ENCODE measurements at places on chromosomes 1 and 21. TPM values are rescaled to one million over a fixed set of nuclear protein-coding genes. Genes with fewer than 3 reads are reported as not detected.

DNA sequence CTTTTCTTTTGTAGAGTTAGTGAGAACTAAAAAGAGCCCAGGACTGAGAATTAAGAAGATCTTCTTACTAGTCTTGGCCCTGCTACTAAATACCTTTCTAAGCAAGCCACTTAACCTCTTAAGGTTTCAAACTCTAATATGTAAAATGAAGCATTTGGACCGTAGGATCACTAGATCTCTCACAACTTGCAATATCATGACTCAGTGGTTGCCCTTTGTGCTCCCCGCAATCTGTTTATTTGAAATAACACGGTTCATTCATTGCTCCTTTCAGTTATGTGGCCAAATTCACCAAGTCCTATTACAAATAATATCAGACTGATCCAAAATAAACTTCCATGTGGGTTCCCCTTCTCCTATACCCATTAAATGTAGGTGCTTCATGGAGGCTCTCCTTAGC, 10.8 kb downstream of the PALMD start:
- no peak for DNase-seq

- DNase-seq = no peak
Observed at GRCh38 chr1:173009597-173009996, 41.1 kb downstream of the TNFSF18 start.

GRCh38 chr1:204417074-204417997, 5.7 kb upstream of the PPP1R15B start:
- DNase-seq = no peak

DNA sequence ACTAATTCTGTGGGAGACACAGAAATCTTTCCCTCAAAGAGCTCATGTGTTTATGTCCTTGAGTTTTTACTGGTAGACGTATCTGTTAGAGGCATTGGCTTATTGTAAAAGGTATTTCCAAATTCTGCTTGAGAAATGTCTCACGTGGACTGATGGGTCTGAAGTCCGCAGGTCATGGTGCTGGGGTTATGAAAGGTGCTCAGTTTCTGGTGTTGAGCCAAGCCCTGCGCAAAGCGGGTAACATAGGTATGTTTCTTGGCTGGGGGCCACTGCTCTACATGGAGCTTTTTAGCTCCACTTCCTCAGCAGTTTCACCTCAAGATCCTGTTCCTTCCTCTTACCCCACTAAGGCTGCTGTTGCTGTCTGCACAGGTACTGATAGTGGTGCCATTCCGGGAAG, 10.8 kb downstream of the UTP25 start:
- no peak for DNase-seq

MAEL gene
- not detected for total RNA-seq

DNASE2B gene
- total RNA-seq = not detected

PEAR1 gene
- total RNA-seq = 0.39 TPM

DNA sequence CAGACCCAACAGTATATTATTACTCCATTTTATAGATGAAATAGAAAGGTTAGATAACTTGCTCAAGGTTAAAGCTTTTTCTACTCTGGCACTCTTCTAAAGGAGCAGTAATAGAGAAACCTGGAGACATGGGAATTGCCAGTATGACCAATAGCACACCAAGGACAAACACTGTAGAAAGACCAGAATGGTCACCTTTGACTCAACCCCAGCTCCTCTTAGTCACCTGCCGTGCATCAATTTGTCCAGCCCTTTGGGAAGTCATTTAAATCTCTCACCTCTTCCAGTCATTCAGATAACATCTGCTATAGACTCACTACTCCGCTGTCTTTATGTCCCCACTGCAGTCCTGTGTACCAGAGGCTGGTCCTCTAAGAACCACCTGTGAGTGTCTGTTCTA, 23.9 kb upstream of the SLC44A3 start:
- no peak for DNase-seq

DNA sequence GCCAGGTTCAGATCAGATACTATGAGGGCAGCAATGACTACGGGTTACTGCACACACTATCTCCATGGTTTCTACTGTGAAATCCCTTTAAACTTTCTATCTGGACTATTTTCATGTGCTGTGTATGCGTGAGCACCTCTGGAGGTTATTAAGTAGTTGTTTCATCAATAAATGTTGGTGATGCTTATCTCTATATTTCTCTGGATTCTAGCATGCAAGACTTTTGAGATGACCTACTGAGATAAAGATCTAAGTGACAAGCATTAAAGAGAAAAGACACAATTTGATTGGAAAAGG, 194.0 kb downstream of the NRIP1 start:
- no peak for DNase-seq

- DNase-seq = no peak
Observed at GRCh38 chr1:113320272-113320671, 70.0 kb upstream of the MAGI3 start.

- no peak for DNase-seq
Observed at GRCh38 chr1:229879746-229880145, 187.3 kb upstream of the GALNT2 start.

- DNase-seq = no peak
Observed at GRCh38 chr1:78088015-78088414, 42.2 kb downstream of the GIPC2 start.

GRCh38 chr1:244074559-244075171, 23.6 kb downstream of the ZBTB18 start:
- DNase-seq = no peak

DNA sequence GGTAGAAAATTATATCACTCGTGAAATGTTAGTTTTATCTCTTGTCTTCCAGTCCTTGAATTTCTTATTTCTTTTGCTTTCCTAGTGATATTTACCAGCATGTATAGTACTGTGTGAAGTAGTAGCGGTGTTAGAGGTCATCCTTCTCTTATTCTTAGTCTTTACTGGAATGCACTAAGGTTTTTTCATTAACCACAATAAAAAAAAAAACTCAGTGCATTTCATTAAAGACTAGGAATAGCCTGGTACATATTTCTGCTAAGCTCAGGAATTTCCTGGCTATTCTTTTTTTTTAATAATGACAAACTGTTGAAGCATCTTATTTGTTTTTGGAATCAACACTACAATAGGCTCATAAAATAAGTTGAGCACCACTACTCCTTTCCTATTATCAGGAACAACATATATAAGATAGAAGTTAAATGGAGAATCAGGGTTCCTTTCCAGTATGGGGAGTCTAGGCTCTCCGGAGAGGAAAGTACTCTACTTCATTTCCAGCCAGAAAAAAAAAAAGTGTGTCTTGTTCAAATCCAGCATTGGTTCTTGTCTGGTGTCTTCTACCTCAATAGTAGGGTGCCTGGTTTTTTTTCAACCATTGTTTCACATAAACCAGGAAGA, 60.0 kb downstream of the TNFSF18 start:
- no peak for DNase-seq

- DNase-seq = no peak
Observed at GRCh38 chr1:169884634-169885033, 9.1 kb downstream of the SCYL3 start.

MIB2 gene
- 77.8 TPM for total RNA-seq

DNA sequence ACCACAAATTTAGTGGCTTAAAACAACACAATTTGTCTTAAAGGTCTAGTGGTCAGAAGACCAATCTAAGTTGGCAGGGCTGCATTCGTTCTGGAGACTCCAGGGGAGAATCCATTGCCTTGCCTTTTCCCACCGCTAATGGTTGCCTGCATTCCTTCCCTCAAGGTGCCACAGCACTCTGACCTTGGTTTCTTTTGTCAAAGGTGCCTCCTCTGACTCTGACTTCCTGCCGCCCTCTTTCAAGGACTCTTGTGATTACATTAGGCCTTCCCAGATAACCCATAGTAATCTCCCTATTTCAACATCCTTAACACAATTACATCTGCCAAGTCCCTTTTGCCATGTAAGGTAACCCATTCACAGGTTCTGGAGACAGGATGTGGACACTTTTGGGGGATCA, 145.3 kb downstream of the S1PR1 start:
- DNase-seq = peak; percentile 62

RNF187 gene
- 67.2 TPM for total RNA-seq

DNA sequence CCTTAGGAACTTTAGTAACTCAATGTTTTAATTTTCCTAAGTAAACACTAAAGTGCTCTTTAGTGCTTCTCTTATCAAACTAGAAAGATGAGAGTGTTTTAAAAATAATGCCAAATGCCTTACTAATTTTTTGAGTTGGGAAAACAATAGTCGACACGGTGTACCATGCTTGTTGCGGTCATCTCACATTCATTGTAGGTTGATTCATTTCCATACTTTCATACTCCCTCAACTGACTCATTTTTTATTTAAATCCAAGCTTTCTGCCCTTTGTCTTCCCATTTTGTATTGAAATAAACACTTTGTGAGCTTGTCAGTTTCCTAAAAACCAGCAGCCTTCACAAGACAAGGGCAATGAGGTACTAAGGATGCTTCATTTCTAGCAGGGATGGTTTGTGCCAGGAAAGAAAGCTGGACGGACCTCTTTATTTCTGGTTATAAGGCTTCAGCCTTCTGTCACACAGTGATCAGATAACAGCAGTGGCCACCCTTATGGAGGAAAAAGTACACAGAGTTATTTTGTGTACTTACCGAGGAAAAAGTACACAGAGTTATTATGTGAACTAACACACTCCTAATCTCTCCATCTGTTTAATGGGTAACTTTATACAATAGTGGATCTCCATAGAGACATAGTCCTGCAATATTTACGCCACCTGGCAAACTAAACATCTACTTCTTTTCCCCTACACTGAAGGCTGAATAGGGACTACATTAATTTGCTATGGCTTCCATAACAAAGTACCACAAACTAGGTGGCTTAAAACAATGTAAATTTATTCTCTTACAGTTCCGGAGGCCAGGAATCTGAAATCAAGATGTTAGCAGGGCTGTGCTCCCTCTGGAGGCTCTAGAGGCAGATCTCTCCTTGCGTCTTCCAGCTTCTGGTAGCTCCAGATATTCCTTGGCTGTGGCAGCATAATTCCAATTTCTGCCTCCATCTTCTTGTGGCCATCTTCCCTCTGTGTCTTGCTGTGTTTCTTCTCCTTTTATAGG, 13.0 kb upstream of the CCDC190 start:
- DNase-seq = no peak

DNA sequence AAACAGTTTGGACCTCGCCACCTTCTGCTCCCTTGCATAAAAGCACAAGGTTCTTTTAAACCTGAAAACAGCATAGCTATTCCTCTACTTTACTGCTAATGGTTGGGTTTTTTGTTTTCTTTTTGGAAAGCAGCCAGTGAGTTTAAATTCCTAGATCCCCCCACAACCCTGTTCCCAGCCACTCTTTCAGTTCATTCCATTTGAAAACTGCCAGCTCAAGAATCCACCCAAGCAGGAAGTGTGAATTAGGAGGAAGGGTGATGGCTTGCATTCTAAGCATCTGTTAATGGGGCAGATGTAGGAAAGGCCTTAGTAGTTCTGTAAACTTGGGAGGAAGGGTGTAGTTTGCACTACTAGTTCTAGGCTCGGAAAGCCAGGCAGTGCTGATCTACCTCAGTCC, 172.9 kb upstream of the HOOK1 start:
- no peak for DNase-seq

ADGRL2 gene
- total RNA-seq = 119 TPM

PSMB2 gene
- 86.0 TPM for total RNA-seq

DNA sequence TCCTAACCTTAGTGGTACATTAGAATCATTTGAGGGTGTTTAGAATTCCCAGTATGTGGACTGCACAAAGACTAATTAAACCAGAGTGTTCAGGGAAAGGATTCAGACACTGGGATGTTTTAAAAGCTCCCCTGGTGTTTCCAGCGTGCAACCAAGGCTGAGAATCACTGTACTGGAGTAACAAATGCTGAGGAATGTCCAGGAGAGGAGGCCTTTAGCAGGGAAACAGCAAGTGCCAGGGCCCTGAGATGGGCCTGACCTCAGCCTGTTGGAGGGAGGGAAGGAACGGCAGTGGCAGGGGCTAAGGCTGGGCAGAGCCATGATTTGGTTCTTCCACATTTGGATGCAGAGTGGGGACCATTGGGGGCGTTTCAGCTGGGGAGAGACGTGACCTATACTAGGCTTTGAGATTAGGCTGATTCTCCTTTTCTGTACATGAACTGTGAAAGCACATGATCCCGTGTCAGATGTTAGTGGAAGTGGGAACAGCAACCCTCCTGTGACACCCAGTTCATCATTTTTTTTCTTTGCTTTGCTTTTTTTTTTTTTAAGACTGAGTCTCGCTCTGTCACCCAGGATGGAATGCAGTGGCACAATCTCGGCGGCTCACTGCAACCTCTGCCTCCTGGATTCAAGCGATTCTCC, 49.3 kb downstream of the KANK4 start:
- no peak for DNase-seq

GRCh38 chr21:15018382-15018781, 46.4 kb downstream of the NRIP1 start:
- no peak for DNase-seq

KRTAP12-2 gene
- total RNA-seq = not detected

DYNLT5 gene
- 0.86 TPM for total RNA-seq

DNA sequence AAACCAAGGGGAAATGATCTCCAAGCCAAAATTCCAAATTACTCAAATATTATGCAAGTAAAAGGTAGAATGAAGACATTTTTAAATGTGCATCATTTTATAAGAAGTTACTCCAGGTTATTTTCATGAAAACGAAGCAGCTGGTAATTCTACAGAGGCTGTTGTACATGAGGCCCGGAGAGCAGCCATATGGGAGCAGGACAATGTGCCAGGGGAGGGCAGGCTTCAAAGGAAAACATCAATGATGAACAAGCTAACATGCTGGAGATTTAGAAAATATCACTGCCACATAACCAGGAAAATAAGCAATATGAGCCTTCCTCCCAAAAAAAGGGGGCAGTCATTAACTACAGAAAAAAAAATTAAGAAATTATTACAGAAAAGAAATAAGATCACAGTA, 109.1 kb downstream of the TIAM1 start:
- DNase-seq = no peak

GRCh38 chr1:233252441-233252840, 43.1 kb downstream of the PCNX2 start:
- no peak for DNase-seq

KRTAP13-2 gene
- total RNA-seq = not detected

DNA sequence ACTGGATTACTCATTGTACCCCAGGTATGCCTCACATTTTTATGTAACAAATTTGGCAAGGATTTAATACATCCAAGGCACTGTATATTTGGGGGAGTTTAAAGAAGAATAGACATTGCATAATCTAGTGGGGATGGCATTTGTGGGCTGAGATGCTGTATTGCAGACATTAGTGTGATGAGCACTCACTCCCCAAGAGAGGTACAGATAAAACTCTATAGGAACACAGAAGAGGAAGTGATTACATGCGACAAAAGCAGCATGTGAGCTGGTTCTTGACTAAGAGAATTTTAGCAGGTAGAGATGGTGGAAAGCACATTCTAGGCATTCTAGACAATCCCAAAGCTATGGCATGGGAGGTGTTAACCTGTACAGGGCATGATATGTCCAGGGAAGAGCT, 24.2 kb upstream of the CDC14A start:
- no peak for DNase-seq

DNA sequence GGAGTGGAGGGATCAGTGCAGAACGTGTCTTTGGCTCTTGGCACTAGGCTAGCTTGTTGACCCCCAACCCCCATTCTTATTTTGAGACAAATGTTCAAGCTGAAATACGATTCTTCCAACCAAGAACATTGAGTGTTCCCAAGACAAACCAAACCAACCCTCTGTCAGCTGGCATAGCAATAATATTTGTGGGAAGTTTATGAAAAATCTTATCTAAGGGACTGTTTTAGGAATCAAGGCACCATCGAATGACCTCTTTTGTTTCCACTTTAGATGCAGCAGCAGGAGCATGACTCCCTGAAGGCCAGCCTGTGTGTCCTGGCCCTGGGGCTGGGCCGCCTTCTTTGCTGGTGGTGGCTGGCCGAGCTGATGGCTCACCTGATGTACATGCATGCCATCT, 89.2 kb downstream of the HHAT start:
- no peak for DNase-seq

Measured in H9 (cell line).